Lung (tissue), 17 donors: ENCODE measurements at places on chromosomes 2 and 18. TPM values are rescaled to one million over a fixed set of nuclear protein-coding genes. Genes with fewer than 3 reads are reported as not detected.

DNA sequence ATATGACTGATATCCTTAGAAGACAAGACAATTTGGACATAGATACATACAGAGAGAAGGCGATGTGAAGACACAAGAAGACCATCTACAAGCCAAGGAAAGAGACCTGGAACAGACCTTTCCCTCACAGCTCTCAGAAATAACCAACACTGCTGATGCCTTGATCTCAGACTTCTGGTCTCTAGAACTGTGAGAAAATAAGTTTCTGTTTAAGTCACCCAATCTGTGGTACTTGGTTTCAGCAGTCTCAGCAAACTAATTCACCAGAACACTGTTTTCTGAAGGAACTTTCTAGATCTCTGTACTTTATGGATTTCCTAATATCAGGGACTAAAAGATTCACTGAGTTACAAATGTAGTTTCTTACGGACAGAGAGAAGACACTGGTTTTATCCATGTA lies 58.8 kb downstream of the NAB1 start:
- H3K4me1 ChIP-seq, result no peaks in the 10 kb centered on the region
- H3K27me3 ChIP-seq, result no peaks in the 10 kb centered on the region
- no peak overlapping the region for H3K4me3 ChIP-seq
- no peaks in the 10 kb centered on the region for H3K36me3 ChIP-seq
- no peak overlapping the region for H3K27ac ChIP-seq

DNA sequence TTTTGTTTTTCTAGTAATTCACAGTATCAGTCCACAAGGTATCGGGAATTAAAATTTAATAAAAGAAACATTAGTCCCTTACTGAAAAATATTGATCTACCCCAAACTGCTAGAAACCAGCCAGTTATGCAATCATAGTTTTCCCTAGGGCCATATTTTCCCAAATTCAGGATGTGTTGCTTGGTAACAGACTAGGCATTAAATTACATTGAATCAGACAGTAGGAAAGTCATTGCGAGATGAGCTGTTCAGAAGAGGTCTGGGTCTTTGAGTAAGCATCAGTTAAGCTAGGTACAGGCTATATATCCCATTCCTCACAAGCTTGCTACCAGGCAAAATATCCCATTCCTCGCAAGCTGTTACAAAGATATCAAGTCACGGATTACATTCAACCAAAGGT lies 123.0 kb upstream of the CCDC150 start:
- H3K27me3 ChIP-seq, result no peaks in the 10 kb centered on the region
- no peaks in the 10 kb centered on the region for H3K4me1 ChIP-seq
- H3K36me3 ChIP-seq, result no peaks in the 10 kb centered on the region
- no peak for DNase-seq
- H3K27ac ChIP-seq, result no peak overlapping the region
- H3K4me3 ChIP-seq, result no peak overlapping the region

DNA sequence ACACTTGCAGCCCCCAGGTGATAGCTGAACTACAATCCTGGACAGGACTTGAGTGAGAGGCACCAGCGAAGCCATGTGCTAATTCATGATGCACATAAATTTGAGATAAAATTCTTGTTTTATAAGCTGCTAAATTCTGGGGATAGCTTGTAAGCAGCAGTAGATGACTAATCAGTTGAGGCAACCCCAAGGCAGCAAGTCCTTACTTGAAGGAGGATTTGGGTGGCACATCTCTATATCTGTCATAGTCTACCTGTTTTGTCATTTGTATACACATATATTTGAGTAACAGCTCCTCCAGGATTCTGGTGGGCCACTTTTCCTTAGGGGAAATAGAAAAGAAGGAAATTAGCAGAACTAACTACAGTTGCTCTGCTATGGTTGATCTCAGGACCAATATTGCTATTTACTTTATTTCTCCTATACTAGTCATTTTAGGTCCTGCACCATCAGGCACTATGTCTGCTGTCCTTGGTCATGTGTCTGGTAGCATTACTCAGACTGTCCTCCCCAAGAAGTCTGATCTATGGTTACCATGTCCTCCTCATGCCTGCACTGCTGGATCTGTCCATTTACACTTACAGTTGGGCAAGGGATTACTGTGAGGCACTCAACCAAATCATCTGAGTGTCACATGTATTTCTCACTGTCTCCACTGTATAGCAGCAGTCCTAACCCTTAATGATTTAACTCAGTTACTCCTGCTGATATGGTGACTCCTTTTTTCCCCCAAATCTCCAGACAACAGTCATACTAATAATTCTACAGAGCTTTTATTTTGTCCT lies 436.0 kb upstream of the CWC22 start:
- no peak overlapping the region for H3K27ac ChIP-seq
- DNase-seq, result no peak
- no peaks in the 10 kb centered on the region for H3K4me1 ChIP-seq
- no peaks in the 10 kb centered on the region for H3K27me3 ChIP-seq
- no peaks in the 10 kb centered on the region for H3K36me3 ChIP-seq

- no peaks in the 10 kb centered on the region for H3K4me1 ChIP-seq
- H3K36me3 ChIP-seq, result no peaks in the 10 kb centered on the region
- H3K4me3 ChIP-seq, result no peak overlapping the region
- no peak overlapping the region for H3K27ac ChIP-seq
- DNase-seq, result no peak
These were observed 173.0 kb downstream of the BABAM2 start for GRCh38 chr2:28063492-28063962.

- H3K27me3 ChIP-seq, result no peaks in the 10 kb centered on the region
- H3K36me3 ChIP-seq, result peaks cover 21% of the 10 kb centered on the region
- no peak for DNase-seq
- no peak overlapping the region for H3K4me3 ChIP-seq
- H3K27ac ChIP-seq, result no peak overlapping the region
- H3K4me1 ChIP-seq, result peaks cover 11% of the 10 kb centered on the region
These were observed 1.1 kb upstream of the PREB start for GRCh38 chr2:27135478-27135955.

GRCh38 chr18:13051950-13052349 lies 60.8 kb downstream of the CEP192 start:
- no peak overlapping the region for H3K27ac ChIP-seq
- H3K4me3 ChIP-seq, result no peak overlapping the region
- no peak for DNase-seq
- no peaks in the 10 kb centered on the region for H3K27me3 ChIP-seq
- H3K4me1 ChIP-seq, result no peaks in the 10 kb centered on the region

- H3K4me1 ChIP-seq, result no peaks in the 10 kb centered on the region
- no peak for DNase-seq
- no peaks in the 10 kb centered on the region for H3K27me3 ChIP-seq
- no peak overlapping the region for H3K4me3 ChIP-seq
- no peak overlapping the region for H3K27ac ChIP-seq
These were observed 9.4 kb upstream of the AGFG1 start for GRCh38 chr2:227462462-227462951.

The RAB6C gene
- total RNA-seq, result not detected

The GAL3ST2 gene
- not detected for total RNA-seq
